Stomach (tissue), 19 donors: ENCODE measurements at places on chromosomes 12 and 14.
A peak's percentile ranks its signal among the peaks of the same experiment; 100 is the strongest.

- no peak for DNase-seq
Observed at GRCh38 chr12:62647586-62647985, 181.0 kb downstream of the MON2 start.

- DNase-seq: peak; percentile 61
Observed at GRCh38 chr12:94725375-94726168, 75.2 kb upstream of the TMCC3 start.

- no peak for DNase-seq
Observed at GRCh38 chr12:102372087-102372486, 108.3 kb downstream of the IGF1 start.

DNA sequence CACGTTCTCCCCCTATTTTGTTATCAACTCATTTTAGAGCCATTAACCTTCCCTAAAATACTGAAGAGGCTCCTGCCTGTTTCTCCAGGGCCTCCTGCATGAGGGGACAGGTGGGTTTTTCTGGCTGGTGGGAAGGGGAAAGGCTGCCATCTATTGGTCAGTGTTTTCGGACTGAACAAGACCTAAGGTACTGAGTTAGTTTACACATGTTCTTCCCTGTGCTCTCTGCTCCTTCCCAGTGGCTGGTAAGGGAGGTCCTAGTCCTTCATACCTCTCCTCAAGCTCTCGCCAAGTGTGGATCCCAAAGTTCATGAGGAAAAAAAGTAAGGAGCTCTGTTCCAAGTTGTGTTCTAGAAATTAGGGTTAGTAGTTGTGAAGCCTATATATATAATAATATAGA lies 357.5 kb downstream of the FSCB start:
- DNase-seq: no peak

DNA sequence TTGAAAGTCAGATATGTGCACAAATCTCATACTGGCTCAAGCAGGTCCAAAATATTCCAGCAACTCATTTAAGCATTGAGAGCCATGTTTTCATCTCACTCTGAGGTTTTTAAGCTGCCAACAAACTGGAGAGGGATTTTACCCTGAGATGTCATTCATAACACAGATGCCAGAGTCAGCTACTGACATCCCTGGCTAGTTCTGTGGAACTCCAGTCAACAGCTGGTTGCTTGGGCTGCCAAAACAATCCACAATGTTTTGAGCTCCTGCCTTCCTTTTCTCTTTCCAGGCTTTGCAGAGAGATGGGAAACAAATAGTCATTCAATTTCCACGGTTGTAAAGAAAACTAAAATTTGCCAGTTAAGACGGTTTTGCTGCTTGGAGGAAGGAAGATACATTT lies 621.2 kb upstream of the FBXO33 start:
- DNase-seq: no peak

GRCh38 chr14:94081386-94081820 lies 293 bp downstream of the IFI27L1 start:
- peak; percentile 55 for DNase-seq

DNA sequence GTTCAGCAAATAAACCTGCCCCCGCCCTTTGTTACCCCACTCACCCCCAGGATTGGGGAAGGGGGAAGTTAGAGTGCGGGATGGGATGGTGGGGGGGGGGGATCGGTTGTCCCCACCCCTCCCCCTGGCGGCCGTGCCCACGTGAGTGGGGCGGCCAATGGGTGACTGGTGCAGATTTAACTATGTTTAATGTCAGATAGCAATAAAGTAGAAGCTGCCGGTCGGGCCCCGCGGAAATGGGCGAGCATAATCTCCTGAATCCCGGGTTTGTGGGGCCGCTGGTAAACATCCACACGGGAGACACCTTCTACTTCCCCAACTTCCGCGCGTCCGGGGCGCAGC lies at the start of gene HOXC12:
TSS of gene HOXC12 (plus strand) at position 210 of the 342 bp plus-strand sequence. CDS start at position 237, 27 bp downstream.
- DNase-seq: no peak

DNA sequence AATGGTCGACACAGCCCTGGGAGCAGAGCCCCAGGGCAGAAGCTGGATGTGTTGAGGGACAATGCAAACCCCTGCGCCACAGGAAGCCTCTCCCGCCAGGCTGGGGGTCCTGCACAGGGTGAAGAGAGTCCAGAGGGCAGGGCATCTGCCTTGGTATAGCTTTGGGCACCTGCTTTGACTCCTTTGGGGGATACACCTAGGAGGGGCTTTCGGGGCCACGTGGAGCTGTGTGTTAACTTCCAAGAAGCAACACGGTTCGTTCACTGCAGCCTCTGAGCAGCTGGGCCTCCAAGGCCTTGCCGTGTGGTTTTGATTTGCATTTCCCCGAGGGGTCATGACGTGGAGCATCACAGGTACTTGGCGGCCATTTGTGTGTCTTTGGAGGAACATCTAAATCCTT lies 5.8 kb upstream of the PUS1 start:
- DNase-seq: no peak

DNA sequence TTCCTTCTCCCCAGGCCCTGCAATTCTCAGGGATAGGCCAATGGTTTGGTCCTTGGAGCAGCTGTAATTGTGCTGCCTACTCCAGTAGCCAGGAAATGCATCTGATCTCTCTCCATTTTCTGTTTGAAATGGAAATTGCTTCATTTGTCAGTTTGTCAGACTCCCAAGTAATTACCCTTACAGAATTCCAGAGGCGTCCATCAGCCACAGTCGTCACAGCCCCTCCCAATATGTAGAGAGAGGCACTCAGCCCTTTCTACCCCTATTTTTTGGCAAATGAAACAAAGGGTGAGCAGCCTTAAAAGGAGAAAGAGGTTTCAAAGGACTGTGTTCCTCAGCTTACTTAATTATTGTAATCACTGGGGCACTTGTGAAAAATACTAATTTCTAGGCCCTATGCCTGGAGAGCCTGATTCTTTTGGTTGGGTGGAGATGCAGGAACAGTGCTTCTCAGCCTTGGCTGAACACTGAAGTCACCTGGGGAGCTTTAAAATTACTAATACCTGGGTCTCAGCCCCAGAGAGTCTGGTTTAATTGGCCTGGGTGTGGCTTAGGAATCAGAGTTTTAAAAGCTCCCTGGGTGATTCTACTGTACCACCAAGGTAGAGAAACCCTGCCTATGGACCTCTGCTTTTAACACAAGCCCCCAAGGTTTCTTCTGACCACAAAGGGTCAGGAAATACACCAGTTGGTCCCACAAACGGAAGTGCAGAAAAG lies 190.0 kb downstream of the EMP1 start:
- no peak for DNase-seq

GRCh38 chr12:129848876-129849275 lies 54.9 kb downstream of the TMEM132D start:
- DNase-seq: no peak

- DNase-seq: peak; percentile 47
Observed at GRCh38 chr12:72011374-72011773, 72.7 kb downstream of the TPH2 start.

DNA sequence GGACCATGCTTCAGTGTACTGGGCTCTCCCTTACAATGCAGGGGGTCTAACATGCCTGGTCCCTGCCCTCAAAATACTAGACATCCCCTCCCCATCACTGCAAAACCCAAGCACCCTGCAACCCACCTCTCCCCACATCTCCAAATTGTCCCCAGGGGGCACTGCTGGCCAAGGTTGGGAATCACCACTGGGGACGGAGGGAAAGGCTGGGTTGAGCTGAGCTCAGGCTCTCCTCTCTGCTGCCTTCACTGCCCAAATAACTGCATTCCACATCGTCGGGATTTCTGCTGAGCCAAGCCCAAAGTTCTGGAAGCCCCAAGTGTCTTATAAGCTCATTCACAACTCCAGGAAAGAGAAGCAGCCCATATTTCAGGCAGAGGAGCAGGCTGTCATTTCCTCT lies 69.6 kb downstream of the NT5DC3 start:
- peak; percentile 48 for DNase-seq

GRCh38 chr12:65695113-65695865 lies 129.0 kb upstream of the HMGA2 start:
- DNase-seq: peak; percentile 78

GRCh38 chr14:94542111-94542810 lies 19.0 kb upstream of the SERPINA4 start:
- no peak for DNase-seq

DNA sequence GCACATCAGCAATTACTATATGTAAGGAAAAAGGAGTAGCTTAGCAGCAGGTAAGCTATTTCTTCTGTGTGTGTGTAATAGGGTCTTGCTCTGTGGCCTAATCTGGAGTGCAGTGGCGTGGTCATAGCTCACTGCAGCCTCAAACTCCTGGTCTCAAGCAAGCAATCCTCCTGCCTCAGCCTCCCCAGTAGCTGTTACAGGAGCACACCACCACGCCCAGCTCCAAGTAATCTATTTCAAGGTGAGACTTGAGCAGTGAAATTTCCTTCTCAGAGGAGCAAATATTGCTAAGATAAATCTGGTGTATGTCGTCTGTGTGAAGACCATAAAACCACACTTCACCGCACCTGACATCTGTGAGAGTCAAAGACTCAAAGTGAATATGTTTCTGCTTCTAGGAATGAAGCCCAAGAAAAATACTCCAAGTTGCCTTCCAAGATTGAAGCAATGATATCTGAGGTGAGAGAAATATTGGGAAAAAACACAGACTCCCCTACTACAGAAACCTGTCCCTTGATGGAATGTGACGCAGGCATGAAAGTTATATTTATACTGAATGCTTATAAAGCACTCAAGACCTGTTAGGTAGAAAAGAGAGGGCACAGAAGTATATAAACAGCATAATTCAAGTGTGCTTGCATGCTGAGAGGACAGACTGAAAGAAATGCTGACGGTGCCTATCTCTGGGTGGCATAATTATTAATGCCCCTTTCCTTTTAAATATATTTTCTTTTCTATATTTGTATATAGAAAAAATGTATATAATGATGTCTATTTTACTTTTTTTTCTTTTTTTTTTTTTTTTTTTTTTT lies 2.5 kb upstream of the SELPLG start:
- DNase-seq: no peak

DNA sequence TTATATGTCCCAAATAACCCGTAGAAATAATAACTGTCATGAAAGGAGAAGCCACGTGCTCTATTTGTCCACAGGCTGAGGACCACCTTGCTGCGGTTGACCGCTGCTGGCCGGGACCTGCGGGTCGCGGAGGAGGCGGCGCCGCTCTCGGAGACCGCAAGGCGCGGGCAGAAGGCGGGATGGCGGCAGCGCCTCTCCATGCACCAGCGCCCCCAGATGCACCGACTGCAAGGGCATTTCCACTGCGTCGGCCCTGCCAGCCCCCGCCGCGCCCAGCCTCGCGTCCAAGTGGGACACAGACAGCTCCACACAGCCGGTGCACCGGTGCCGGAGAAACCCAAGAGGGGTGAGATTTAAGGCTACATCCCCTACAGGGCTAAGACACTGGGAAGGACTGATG lies 21.0 kb downstream of the RPGRIP1 start:
- peak; percentile 29 for DNase-seq

- no peak for DNase-seq
Observed at GRCh38 chr14:71931492-71932228, 569 bp upstream of the RGS6 start.

- peak; percentile 91 for DNase-seq
Observed at GRCh38 chr12:13211859-13212664, 15.5 kb downstream of the EMP1 start.

GRCh38 chr12:109923481-109924245 lies 23.6 kb downstream of the TCHP start:
- no peak for DNase-seq

- no peak for DNase-seq
Observed at GRCh38 chr14:61567838-61568571, 127.3 kb upstream of the HIF1A start.

DNA sequence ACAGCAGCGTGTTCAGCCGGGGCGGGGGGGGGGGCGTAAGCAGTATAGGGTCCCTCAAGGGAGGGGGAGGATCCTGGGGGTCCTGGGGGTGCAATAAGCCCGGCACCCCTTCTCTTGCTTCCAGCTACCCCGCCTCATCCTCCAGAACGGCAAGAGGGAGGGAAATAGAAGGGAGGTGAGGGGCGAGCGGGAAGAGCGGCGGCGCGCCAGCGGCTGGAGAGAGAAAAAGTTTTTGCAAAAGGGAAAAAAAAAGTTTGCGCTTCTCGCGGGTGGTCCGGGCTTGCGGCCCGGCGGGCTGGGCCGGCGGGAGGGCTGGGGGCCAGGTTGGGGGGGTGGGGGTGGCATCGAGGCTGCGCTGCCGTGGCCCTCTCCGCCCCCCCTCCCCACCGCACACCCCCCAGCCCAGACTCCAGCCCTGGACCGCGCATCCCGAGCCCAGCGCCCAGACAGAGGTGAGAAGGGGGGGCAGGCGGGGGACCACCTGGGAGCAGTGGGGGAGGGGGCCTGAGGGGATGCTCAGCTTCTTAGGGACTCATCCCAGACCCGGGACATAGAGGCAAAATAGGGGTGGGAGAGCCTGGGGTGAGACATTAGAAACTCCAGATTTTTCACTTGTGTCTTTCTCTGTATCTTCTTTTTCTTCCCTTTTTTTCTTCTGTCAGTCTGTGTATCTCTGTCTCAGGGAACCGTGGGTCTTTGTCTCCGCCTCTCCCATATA lies at the start of gene GLI1:
TSS of gene GLI1 (plus strand) at position 36 of the 718 bp plus-strand sequence. CDS start 3,907 bp downstream, outside the sequence.
- peak; percentile 59 for DNase-seq

GRCh38 chr12:49698619-49699545 lies 8.3 kb downstream of the FMNL3 start:
- DNase-seq: peak; percentile 53

GRCh38 chr12:112992541-112993398 lies 14.5 kb downstream of the OAS2 start:
- peak; percentile 53 for DNase-seq

DNA sequence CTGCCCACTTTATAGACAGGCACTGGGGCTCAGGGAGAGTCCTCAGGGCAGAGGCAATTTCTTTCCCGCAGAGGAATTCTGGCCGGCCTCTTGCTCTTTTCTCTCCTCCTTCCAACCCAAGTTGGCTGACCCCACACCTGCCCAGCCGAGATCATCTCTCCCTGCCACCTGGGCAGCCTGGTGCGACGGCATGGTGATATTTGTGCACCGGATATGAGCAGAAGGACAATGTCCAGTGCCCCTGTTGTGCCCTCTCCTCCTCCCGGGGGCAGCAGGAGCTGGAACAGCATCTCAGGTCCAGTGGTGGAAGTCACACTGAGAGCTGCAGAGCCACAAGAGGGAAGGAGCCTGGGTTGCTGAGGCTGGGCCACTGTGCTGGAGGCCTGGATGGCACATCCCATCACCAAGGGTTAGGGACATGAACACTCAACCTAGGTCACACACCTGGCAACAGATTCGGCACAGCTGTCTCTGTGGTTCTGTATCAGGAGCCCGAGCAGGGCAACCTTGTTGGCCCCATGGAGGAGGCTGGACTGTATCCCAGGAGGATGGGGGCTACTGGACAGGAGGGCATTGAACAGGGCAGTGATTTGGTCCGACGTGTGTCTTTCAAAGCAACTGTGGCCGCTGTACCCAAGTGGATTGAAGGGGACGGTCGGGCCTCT lies 57.7 kb upstream of the DIO3 start:
- DNase-seq: no peak
